NCI-H510A (cell line): ENCODE measurements at places on chromosomes 2 and 18.

DNA sequence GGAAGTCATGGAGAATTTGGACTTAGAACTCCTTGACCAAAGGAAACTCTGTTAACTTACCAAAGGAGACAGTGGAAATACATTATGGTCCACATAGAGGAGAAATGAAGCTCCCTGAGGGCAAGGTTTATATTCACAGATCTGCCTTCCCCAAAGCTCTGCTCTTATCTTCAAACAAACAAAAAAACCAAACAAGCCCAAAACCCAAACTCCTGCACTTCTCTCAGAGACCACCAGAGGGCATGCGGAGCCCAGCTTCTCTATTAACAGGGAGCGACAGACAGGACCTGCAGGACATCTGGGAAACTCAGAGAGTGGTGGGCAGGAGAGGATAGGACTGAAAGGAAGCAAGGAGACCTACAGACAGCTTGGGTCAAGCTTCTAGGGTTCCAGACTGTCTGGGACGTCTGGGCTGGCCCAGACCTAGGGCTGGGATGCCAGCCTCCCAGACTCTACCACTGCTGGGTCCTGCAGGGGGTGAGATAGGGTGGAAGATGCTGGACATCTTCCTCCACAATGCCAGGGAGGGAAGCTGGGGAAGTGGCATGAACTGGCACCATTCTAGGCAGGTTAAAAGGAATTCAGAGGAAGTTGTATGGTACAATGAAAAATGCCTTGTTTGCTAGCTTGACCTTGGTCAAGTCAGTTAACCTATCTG lies 4.0 kb upstream of the WNT10A start:
- no peak for DNase-seq

- peak; percentile 93 for DNase-seq
These were observed 919 bp upstream of the CYP1B1 start for GRCh38 chr2:38076710-38077430.

- DNase-seq: no peak
These were observed 562.1 kb upstream of the KLHL29 start for GRCh38 chr2:22822835-22823234.

DNA sequence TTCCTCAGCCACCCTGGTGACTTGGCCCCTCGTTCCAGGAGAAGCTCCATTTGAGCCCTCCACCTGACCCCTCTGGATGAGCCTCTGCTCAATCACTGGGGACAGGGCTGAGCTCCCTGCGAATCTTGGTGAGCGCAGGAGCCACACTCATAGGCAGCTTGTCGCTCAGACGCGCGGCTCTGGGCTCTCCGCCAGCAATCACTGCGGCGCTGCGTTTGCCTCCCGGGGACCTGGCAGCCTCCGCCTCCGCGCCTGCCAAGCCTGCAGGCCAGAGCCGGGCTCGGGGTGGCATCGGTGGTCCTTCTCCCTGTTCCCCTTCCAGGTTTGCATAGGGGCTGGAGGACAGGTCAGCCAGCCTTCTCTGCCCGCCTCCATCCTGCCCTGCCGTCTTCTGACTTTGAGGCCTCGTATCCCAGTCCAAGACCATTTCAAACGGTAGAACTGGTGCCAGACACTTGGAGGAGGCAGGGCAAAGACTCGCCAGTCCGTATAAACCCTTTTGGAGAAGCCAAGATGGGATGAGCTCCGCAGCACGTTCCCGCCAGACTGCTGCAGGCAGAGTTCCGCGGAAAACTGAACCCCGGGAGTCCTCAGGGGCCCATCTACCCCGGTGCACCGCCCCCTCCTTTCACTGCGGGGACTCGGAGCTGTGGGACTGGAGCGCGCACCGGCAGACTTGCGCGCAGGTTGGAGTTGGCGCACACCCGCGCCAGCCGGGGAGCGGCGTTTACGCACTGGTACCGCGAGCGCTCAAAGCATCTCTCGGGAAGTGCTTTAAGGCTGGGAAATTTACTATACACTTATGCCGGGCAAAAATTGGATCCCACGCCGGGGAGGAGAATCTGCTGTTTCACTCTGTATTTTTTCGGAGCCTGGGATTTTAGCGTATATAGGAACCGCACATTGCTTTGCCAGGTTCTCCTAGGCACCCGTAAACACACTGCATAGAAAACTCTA lies 1.1 kb upstream of the TACR1 start:
- DNase-seq: peak; percentile 41

- no peak for DNase-seq
These were observed 3.3 kb upstream of the TMEM18 start for GRCh38 chr2:680496-680895.

DNA sequence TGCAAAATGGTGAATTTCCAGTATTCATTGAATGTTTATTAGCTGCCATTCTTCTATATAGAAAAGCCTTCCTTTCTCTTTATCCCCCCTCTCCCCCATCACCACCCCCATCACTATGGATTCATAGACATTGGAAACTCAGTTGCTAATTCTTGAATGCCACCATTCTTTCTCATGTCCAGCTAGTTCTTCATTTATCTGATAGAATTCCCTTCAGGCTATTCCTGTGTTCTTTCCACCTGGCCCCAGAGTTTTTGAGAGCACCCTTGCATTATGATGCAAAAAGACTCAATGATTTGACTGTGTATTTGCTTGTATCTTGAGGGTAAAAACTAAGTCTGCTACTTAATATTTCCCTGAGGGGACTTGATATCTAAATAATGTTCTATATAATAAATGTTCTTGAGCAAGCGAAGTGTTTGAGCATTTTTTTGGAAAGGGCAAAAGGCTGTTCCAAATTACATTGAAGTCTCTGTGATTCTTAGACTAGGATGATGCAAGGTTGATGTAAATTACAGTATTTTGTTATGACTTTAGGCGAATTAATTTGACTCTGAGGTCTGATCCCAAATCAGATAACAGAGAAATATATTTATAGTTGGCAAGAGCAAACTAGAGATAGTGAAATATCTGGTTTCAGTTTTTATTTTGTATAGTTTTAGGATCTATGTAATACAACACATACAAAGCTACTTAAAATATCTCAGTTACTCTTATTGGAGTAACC lies 18.8 kb upstream of the SOS1 start:
- DNase-seq: no peak

GRCh38 chr18:55998071-55998522 lies 410.1 kb upstream of the TCF4 start:
- DNase-seq: no peak

DNA sequence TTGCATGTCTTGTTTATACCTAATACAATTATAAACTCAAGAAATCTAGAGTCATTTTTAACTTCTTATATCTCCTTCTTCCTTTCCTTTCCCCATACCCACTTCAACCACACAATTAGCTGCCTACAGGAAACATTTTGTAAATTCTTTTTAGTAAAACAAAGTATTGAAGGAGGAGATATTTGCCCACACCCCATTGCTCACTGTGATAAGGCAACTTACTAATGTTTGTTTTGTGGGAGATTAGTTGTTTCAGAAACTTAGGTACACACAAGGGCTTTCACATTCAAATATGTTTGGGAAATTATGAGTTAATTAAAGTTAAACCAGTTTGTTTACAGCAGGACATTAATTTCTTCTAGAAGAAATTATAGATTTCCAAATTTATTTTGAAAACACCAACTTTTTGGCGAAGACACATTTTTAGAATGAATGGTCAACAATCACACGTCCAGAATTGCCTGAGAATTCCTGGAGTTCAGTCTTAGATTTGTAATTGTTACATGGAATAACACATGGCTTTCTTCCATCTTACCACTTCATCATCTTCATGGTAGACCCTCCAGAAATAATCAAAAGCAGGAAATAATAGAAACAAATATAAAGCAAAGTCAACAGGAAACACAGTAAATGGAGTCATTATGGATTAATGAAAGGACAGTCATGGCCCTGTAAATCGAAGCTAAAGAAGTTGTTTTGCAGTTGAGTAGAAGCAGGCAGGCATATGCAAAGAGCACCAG lies 62.5 kb upstream of the RAB27B start:
- no peak for DNase-seq

DNA sequence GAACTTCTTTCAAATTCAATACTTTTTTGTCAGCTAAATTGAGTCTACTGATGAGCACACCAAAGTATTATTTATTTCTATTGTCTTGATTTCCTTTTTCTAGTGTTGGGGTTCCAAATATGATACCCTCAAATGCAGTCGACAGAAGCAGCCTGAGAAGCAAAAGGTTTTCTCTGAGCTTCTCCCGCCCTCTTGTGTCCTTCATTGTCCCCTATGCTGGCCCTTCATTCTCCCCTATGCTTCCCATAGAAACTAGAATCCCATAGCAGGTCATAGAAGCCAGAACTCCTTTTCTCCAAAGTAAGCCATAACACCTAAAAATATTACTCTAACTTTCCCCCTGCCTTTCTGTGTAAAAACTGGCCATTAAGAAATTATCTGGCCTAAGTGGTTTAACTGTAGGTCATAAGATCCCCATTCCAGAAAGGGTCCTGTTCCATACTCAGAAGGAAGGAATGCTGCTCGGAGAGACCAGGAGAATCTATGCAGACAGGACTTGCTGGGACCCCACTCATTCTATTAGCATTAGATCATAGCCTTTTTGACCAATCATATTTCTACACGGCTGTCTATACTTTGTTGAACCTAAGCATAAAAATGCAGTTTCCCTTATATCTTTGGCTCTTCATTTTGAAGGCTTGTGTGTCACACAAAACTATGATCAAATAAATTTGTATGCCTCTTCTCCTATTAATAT lies 764.6 kb upstream of the PKDCC start:
- no peak for DNase-seq

DNA sequence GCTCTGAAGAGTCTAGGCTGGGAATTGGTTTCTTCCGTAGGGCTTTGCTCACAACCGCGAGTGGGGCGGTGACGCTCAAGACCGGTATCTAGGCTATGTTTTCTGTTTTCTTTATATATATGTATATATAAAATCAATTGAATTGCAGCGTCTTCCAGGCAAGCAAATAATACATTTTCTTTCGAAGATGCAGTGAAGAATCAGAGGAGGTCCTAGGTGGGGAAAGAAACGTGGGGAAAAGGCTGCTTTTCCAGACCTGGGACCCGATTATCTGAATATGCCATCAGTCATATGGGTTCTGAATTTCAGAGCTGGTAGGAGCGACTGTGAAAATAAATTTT lies 714 bp upstream of the SCN9A start:
- DNase-seq: no peak

DNA sequence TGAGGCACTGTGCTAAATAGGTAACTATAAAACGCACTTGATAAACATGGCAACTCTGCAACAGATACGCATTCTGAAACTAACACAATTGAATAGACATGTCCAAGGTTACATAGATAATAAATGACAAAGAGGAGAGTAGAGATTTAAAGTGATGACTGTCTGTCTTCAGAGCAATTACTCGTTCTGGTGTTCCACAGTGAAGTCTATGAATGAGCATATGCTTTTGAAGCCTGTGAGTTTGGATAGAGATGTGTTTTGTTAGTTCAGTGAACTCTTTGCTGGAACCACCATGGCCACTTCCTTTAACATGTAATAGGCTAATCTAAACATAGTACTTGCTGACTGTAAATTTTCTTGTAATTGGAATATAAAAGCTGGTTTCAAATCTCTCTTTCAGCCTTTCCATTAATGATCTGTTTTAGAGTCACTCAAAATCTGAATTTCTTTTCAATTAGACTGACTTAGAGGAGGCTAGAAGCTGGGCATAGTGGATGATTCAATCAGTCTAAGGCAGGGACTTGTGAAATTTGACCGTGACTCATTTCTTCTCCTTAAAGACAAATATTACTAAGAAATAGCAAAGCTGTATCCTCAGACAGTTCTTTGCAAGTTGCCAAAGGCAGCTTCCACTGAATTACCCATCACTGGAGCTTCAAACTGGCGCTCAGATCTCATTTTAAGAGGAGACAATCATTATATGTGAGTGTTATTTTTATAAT lies 1130.1 kb upstream of the CELF4 start:
- no peak for DNase-seq

DNA sequence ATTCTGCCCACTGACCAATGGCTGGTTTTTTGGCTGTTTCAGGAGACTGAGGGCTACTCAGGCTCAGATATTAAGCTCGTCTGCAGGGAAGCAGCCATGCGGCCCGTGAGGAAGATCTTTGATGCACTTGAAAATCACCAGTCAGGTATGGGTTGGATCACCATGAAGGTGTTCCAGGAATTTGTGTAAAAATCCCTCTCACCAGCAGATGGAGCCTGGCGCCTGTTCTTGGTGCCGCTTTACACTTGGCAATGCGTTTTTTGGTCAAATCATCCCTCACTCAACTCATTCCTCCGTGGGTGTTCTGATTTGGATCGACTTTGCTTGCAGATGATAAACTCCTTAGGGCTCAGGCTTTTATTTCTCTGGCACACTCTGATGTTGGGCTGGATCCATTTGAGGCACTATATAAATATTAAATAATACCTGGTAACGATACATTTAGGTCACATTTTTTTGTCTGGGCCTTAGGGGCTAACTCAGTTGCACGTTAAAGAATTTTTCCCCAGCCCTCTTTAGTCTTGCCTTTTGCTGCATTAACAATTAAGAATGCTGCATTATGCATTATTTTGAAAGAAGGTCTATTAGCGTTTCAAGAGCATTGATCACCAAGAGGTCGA lies 50.0 kb downstream of the HDHD2 start:
- DNase-seq: peak; percentile 2

- DNase-seq: no peak
These were observed 53.8 kb upstream of the SLC5A7 start for GRCh38 chr2:107932488-107932887.

GRCh38 chr18:9240270-9240669 lies 94.3 kb upstream of the TWSG1 start:
- no peak for DNase-seq

- DNase-seq: no peak
These were observed 15.2 kb downstream of the ABCB11 start for GRCh38 chr2:169015943-169016342.

DNA sequence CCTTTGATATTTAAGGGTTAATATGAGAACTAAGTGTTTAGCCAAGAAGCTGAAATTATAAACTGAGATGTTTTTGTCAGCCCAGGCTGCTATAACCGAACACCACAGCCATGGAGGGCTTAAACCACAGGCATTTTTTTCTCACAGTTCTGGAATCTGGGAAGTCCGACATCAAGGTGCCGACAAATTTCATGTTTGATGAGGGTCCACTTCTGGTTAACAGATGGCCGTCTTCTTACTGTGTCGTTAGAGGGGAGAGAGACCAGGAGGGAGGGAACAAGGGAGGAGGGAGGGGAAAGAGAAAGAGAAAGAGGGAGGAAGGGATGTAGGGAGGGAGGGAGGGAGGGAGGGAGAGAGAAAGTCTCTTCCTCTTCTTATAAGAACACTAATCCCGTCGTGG lies 6.5 kb upstream of the CNDP2 start:
- no peak for DNase-seq

- peak; percentile 57 for DNase-seq
These were observed 82.1 kb downstream of the BIN1 start for GRCh38 chr2:127024769-127025358.
